ENCODE measurements at places on chromosomes 1 and 21.

DNA sequence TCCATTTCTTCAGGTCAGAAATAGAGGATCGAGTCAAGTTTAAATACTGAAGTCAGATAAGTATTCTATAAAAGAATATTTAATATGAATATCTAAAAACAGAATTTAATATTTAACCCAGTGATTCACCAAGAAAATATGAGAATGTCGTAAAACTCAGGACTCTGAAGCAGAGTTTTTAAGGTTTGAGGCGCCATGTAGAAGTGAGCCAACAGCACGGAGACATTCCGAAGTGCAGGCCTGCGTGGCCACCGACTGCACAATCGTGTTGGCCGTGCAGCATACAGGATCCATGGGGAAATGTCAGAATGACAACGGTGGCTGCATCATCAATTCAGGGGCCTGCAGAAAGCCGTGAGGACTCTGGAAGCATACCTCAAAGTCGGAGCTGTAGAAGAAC, 23.4 kb downstream of the MRAP start:
- DNase-seq: no peak

GRCh38 chr1:23514111-23514679, 16.8 kb downstream of the E2F2 start:
- DNase-seq: no peak

DNA sequence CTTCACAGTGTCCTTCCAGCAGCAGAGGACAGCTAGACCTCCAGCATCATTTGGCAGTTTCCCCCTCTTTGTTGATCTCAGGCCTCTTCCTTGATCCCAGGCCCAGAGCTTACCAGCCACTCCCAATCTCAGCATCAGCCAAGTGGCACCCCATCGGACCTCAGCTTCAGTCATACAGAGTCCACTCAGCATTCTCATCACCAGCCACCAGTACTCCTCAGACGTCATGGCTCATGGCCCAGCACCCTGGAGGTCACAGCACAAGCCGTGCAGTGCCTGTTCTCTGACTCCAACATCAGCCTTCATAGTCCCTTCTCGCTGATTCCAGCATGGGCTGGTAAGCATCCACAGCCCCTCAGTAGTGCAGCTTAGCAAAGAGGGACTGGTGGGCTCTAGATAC, 487.6 kb upstream of the DAB1 start:
- no peak for DNase-seq

GRCh38 chr21:44948426-44949120, 8.7 kb downstream of the SLX9 start:
- DNase-seq: no peak

DNA sequence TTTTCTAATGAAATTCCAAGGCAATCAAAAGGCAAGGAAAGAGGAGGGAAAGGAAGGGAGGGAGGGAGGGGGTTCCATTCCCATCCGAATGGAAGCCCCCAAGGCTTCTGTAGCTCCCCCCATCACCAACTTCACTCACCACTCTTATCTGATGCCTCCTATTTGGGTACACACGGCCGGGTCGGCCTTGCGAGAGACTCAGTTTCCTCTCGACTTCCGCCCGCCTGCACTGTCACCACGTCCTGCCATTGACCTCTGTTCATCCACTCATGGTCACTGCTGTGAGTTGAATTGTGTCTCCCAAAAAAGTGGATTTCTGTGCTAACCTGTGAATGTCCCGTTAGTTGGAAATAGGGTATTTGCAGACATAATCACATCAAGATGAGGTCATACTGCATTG, 11.2 kb downstream of the PDE9A start:
- no peak for DNase-seq

GRCh38 chr1:79815115-79815514, 808.6 kb upstream of the ADGRL4 start:
- no peak for DNase-seq

DNA sequence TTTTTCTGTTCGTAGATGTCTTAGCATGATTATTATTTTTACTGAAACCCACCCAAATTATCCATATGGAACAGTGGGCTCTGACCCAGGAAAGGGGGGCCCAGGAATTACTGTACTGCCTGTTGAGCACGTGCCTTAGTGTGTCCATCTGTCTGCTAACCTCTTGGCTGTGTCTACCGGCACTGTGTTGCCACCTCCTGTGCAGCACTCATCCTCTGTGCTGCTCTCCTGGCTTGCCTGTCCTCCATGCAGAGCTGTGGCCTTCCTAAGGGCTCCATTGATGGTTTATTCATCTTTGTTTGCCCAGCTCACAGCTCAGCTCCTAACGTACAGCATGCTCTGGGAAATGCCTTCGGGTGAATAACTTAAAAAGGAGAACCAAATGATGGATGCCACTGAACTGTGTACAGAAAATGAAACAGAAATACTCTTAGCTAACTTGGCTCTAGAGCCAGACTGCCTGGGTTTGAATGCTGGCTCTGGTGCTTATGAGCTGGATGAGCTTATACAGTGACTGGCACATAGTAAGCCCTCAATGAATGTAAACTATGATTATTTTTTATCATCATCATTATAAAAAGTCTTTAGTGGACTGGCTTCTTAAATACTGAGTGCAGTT, 11.4 kb upstream of the RPTN start:
- no peak for DNase-seq

DNA sequence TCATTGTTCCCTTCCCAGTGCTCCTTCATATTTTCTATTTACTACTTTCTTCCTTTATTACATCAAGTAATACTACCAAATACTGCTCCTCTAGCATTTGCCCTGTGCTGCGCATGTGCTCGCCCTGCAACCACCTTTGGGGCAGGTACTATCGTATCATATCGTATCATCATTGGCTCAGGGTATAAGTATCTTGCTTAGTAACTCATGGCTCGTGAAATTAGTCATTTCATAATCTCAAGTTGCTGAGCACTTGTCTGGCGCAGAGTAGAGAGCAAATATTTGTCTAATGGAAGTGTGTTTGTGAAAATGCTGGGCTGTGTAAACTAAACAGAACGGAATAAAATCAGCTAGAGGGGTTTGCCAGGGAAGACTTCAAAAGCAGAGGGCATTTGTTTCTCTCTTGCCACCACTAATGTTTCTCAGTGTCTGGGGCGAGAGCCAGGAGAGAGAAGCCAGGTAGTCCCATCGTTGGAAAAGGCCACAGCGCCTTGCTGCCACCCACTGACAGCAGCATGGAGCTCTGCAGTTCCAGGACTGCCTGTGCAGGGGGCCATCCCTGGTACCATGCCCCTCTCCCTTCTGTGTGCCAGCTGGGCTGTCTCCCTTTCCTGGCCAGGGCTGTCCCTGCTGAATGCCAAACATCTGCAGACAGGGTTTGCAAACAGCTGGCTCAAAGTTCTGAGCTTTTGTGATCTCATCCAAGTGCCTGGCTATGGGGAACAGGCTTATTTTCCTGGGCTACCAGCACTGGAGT, 20.0 kb upstream of the CPT2 start:
- no peak for DNase-seq

GRCh38 chr1:234769284-234769985, 159.5 kb upstream of the IRF2BP2 start:
- DNase-seq: no peak

DNA sequence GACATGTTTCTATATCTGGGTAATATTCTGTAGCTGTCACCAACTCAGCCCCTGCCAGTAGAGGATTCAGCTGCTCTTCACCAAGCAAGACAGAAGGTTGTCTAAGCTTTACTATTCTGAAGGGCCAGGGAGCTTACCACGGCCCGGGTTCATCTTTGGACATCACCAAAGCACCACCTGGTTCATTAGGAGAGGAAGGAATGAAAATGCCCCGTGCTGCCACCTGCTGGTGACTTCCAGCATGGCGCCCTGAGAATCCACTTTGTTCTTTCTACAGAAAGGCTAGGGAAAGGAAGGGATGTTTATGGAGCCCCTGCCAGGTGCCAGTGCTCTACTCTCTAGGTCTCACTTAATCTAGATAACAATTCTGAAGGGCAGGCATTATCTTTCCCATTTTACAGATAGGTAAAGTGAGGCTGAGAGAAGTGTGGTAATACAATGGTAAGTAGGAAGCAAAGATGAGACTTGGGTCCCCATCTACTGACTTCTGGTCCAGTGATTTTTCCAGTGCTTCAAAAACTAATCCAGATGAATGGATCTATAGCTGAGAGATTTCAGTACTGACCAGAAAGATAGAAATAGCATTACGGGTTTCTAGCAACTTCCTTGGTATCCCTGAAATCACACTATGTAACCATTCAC, 79.5 kb downstream of the BEND5 start:
- peak; percentile 36 for DNase-seq

DNA sequence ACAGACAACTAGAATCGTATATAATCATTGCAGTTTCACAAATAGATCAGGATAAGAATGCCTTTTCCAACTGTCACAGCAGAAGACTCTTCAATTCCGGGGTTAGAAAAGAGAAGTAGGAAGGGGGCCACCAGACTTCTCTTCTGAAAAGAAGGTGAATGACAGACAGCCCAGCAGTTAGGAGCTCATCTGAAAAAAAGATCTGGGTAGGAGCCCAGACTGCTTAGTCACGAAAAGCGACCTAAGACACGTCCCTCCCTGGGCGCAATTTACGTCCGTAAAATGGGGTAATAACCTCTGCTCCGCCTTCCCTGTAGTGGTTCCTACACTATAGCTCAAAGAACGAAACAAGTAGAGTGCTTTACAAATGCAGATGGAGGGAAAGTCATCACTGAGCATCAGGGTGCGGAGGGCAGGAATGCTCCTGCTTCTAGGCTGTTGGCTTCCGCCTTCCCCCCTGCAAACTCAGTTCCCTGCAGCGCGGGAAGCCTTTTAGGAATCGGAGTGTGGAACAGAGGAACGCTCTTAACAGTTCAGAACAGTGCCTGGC, 582 bp downstream of the ORC1 start:
- DNase-seq: peak; percentile 48

GRCh38 chr1:109564194-109564878, 15.9 kb downstream of the GNAI3 start:
- DNase-seq: no peak

DNA sequence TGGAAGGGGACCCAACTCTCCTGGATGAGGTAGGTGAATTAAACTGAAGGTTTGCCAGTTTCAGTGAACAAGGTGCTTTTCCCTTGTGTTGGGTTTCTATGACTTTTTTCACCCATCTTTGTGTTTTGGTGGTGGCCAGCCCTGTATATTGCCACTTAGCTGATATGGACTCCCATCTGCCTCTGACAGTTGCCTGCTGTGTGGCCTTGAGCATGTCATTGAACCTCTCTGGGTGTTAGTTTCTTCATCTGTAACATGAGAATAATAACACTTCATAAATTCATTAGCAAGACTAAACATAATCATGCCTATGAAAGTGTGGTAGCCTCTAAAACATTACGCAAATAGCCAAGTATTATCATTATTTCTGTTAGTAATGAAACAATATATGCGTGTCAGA, 141.7 kb downstream of the PBX1 start:
- DNase-seq: no peak

GRCh38 chr1:32877211-32878110, 6.7 kb upstream of the FNDC5 start:
- no peak for DNase-seq

- no peak for DNase-seq
These were observed 2.4 kb downstream of the GRIK3 start for GRCh38 chr1:37031871-37032270.

- DNase-seq: no peak
These were observed 19.7 kb downstream of the PPFIA4 start for GRCh38 chr1:203045821-203046594.

- no peak for DNase-seq
These were observed 6.8 kb downstream of the LAMC1 start for GRCh38 chr1:183030053-183030452.

DNA sequence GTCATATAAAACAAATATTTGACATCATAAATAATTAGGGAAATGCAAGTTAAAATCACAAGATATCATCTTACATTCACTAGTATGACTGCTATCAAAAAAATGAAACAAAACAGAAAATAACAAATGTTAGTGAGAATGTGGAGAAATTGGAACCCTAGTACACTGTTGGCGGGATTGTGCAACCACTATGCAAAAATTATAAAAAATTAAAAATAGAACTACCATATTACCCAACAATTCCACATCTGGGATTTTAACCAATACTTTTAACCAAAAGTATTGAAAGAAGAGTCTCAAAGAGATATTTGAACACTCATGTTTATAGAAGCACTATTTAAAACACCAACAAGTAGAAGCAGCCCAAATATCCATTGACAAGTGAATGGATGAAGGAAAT, 797.2 kb upstream of the ADAMTS5 start:
- DNase-seq: no peak

- no peak for DNase-seq
These were observed 100.7 kb downstream of the COLGALT2 start for GRCh38 chr1:183936791-183937190.

- DNase-seq: no peak
These were observed 20.3 kb upstream of the C2CD2 start for GRCh38 chr21:41973861-41974751.

DNA sequence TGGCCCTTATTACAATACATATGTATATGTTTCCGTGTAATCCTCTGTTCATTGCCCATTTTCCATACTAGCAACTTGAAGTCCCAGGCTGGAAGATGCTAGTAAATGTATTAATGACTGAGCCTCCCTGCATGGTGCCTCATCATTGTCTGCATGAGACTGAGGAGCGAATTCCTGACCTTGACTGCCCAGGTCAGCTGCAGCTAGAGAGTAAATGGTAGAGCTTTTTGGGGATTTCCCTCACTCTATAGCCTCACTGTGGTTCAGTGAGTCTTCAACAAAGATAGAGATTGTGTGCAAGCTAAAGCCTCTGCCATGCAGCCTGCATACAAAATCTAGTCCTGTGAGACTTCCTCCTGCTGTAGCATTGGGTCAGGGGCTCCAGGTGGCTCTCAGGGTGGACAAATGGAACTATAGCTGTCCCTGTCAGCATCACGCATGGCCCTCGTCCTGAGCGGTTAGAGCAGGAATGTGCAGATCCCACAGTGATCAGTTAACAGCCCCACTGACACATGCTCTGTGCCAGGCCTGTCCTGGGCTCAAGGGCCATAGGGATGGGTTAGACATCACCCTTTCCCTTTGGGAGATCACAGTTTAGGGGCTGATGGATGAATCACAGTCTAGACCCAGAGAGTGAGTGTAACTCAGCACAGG, 741.7 kb downstream of the MATN1 start:
- DNase-seq: no peak

DNA sequence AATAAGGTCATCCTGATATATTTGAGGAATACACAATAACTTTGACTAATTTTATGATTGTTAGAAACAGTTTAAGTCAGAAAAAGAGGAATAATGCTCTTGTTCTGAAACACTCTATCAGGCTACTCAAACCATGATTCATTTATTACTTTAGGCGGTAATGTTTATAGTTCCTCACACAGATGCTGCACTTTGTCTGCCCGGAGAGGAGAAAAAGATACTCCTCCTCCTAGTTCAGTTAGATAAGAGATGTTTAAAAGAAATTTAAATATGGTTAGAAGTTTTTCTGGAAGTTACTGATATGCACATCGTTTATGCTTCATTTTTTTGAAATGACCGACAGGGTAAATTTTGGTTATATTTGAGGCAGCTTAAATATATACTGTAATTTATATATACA, 103.0 kb downstream of the ZMYM4 start:
- DNase-seq: no peak

DNA sequence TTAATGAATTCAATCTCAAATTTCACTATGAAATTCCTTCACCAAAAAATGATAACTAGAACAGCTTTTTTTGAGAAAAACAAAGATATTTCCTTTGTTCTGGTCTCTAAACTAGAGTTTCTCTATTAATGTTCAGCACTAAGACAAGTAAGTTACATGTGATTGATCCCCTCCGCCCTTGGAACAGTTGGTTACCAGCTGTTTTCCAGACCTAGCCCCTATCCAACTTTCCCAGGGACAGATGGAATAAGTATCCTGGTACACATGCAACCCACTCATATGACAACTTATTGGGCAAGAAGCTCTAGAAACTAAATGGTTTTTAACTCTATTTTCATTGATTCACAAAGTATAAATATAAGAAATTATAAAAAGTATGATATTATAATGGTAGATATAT, 140.4 kb downstream of the COP1 start:
- DNase-seq: no peak

- no peak for DNase-seq
These were observed 185.3 kb upstream of the USP24 start for GRCh38 chr1:55400508-55400907.
